Foreskin keratinocyte (primary cell): ENCODE measurements at places on chromosomes 11 and 22. TPM values are rescaled to one million over a fixed set of nuclear protein-coding genes. Genes with fewer than 3 reads are reported as not detected.

The OPCML gene
- polyA plus RNA-seq = 0.01 and 0.03 TPM in 2 replicates

The KDM4D gene
- 0.76 and 0.82 TPM in 2 replicates for polyA plus RNA-seq

The MS4A12 gene
- not detected in 2 replicates for polyA plus RNA-seq

The MRGPRE gene
- not detected in 2 replicates for polyA plus RNA-seq

The MS4A3 gene
- polyA plus RNA-seq = not detected in 2 replicates

The MIOX gene
- 0.04 TPM in 1 of 2 replicates, not detected in the other for polyA plus RNA-seq

The UBASH3B gene
- 6.0 and 6.5 TPM in 2 replicates for polyA plus RNA-seq

The SSTR3 gene
- polyA plus RNA-seq = not detected in 2 replicates

The CEND1 gene
- 0.04 TPM in 1 of 2 replicates, not detected in the other for polyA plus RNA-seq

The NNMT gene
- polyA plus RNA-seq = not detected in 2 replicates

The FAT3 gene
- 0.04 and 0.09 TPM in 2 replicates for polyA plus RNA-seq

The SPATA19 gene
- polyA plus RNA-seq = not detected in 2 replicates

The KRTAP5-11 gene
- polyA plus RNA-seq = not detected in 2 replicates

The PHLDB1 gene
- 31.8 and 39.6 TPM in 2 replicates for polyA plus RNA-seq

The ESAM gene
- polyA plus RNA-seq = not detected in 2 replicates

The OR52N4 gene
- polyA plus RNA-seq = not detected in 2 replicates

The RAB39A gene
- not detected in 2 replicates for polyA plus RNA-seq

The IGSF9B gene
- polyA plus RNA-seq = 0.29 and 0.73 TPM in 2 replicates

The AGBL2 gene
- 0.32 and 0.36 TPM in 2 replicates for polyA plus RNA-seq

The IL17REL gene
- not detected in 2 replicates for polyA plus RNA-seq

The DDTL gene
- 0.56 and 0.71 TPM in 2 replicates for polyA plus RNA-seq
